ENCODE measurements at places on chromosomes 11 and 22.

- DNase-seq: no peak
Measured at GRCh38 chr11:128962896-128963295, 20.2 kb upstream of the TP53AIP1 start.

GRCh38 chr11:36000616-36001190, 56.8 kb downstream of the LDLRAD3 start:
- no peak for DNase-seq

DNA sequence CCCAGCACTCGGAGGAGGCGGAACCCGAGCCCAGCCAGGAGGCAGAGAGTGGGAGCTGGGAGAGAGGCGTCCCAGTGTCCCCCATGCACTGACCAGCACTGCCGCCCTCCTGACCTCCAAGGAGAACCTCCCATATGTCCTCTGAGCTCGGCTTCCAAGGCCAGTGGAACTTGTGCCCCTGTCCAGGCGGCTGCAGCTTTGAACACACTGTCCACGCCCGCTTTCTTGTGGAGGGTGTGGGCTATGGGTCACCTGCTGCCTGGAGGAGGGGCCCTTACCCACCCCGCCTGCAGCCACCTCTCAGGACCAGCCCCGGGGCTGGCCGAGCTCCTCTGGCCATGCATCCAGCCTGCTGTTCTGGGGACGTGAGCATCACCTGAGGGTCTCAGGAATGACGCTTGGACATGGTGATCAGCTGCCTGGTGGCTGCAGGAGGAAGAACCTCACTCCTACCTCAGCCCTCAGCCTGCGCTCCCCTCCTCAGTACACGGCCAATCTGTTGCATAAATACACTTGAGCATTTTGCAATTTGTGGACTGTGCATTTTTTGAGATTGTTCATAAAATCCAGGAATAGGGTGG, 22.2 kb upstream of the MUC5B start:
- no peak for DNase-seq

- DNase-seq: no peak
Measured at GRCh38 chr11:110305169-110306018, 9.0 kb upstream of the RDX start.

DNA sequence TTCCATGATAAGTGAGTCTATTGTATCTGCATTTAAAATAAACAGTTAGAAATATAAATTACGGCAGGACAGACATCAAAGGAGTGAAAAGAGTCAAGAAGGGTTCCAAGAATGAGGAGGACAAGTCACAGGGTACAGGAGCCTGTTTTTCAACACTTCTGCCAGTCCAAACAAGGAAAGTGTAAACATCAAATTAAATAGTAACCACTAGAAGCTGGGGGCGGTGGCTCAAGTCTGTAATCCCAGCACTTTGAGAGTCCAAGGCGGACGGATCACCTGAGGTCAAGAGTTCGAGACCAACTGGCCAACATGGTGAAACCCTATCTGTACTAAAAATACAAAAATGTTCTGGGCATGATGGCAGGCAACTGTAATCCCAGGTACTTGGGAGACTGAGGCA, 219.6 kb downstream of the LUZP2 start:
- no peak for DNase-seq

- DNase-seq: peak; percentile 33
Measured at GRCh38 chr22:46036558-46037408, 59.8 kb upstream of the WNT7B start.

DNA sequence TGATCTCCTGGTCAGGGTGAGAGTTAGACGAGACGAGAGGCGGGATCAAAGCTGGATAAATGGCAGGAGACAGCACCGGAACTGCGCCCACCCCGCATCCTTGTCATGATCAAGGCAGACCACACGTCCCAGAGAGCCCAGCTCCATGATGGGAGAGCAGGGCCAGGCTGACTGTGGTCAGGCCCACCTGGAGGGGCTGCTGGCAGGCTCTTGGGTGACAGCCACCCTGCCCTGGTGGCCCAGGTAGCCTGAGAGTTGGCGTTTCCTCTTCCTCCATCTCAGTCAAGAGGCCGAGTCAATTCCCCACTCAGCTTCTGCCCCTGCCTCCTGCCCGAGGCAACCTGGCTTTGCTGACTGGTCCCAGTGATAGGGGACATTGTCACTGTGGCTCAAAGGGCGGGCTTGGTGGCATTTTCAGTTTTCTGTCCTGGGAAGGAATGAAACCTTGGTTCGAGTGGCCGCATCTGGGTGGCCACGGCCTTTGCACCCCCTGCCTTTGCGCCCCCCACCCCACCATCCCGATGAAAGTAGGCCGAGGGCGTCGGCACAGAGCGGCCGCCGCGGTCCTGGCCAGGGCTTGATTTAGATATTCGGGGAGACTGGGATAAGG, 60.8 kb upstream of the PPARA start:
- DNase-seq: no peak

DNA sequence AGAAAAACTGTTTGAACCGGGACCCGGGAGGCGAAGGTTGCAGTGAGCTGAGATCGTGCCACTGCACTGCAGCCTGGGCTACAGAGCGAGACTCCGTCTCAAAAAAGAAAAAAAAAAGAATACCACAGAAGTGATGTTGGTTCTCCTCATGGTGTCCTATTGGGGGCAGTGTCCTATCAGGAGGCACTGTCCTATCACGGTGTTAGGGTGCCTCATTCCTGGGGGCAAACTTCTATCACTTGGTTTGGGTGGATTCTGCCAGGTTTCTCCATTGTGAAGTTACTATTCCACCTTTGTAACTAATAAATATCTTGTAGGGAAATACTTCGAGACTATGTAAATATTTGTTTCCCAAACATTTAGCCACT, 19.6 kb downstream of the PRR14L start:
- no peak for DNase-seq

GRCh38 chr11:62958547-62959421, 26.0 kb downstream of the SLC22A6 start:
- no peak for DNase-seq

- DNase-seq: no peak
Measured at GRCh38 chr11:75468534-75469340, 35.7 kb upstream of the KLHL35 start.

GRCh38 chr11:41497974-41498373, 38.5 kb upstream of the LRRC4C start:
- DNase-seq: no peak

GRCh38 chr11:95193541-95193940, 37.5 kb downstream of the SESN3 start:
- DNase-seq: no peak

GRCh38 chr11:93718057-93718563, 23.2 kb downstream of the TAF1D start:
- no peak for DNase-seq

DNA sequence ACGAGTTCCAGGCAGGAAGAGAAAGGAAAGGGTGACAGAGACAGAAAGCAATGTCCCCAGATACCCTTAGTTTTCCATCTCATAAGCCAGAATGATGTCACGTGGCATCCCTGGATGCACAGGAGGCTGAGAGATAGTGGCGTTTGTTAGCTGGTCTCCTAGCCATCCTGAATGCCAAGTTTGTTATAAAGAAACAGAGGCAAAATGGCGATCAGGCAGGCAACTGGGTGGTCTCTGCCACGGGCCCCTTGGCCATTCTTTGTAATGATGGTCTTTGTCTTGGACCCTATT, 5.3 kb downstream of the SMIM38 start:
- DNase-seq: no peak

DNA sequence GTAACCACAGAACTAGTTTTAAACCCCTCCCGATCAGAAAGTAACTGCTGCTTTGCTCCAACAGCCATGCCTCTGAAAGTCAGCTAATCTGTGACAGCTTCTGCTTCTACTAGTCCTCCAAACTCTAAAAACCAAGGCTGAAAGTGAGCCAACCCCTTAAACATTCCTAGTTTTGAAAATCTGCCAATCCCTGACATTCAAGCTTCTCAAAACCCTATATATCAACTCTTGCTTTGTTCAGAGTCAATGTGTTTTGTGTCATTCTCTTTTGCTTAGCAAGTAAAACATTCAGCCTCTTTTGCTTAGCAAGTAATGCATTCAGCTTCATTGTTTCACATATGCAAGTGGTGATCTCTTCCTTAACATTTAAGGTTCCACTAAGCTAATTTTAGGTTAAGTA, 56.9 kb downstream of the ATG16L2 start:
- no peak for DNase-seq
